Central memory CD4-positive, alpha-beta T cell (primary cell): ENCODE measurements at places on chromosomes 7 and 10.
A peak's percentile ranks its signal among the peaks of the same experiment; 100 is the strongest.

- no peak for DNase-seq
Observed at GRCh38 chr10:11663763-11664555, 52.5 kb upstream of the USP6NL start.

- no peak for DNase-seq
Observed at GRCh38 chr10:47397256-47397655, 13.2 kb upstream of the ZNF488 start.

GRCh38 chr7:18927134-18927533 is 190.3 kb downstream of the TWIST1 start:
- no peak for DNase-seq

DNA sequence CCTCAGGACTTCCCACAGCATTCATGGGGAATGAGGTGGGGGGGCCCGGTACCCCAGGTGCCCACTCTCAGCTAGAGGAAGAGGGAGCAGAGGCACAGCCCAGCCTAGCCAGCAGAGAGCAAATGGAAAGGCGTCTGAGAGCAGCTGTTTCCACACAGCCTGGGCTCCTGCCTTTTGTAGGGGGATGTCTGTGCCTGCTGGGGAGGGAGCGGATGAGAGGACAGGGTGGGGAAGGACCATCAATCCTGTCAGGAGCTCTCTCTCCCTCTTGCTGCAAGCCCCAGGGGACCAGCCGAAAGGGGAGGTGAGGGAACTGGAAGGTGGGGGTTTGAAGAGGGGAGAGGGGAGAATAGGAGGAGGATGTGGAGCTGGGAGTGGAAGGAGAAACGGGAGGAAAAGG is at the start of gene PKD2L1:
Gene PKD2L1, minus strand, starts transcription at position 150 of the 400 bp plus-strand sequence. Its CDS starts 125 bp downstream, at position 25.
- DNase-seq, result no peak

- no peak for DNase-seq
Observed at GRCh38 chr10:132229834-132230556, 43.2 kb downstream of the DPYSL4 start.

DNA sequence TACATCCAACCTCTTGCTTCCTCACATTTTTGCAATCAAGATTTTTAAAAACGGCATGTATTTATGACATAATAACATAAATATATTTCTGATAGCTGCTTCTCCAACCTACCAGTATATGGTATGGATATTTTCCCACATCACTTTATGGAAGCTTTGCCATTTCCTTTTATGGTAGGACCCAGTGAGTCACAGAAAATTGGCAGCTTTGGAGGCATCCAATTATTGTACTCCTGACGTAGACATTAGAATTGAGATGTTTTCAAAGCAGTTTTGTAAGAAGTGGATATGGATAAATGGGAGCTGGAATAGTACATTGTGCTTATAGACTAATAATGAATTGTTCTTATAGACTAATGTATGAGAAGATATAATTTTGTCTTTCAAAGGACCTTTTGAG is 23.8 kb upstream of the BICC1 start:
- DNase-seq, result no peak

- no peak for DNase-seq
Observed at GRCh38 chr7:149295481-149295850, 33.5 kb downstream of the ZNF783 start.

DNA sequence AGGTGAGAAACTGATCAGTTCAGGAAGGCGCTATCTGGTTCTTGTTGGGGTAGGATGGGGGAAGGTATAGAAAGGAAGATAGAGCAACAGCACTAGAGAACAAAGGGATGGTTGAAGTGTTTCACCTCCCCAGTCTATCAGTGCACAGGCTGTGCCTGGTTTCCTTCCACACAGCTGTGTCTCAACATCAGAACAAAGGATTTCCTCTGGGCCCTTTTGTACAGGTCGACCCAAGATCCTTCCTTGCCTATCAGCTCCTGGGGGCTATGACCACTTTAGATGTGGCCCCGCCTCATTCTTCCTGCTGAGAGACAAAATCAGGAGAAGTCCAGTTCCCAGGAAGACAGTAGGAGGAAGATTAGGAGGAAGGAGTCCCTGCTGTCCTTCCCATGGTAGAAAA is 65.6 kb downstream of the NAMPT start:
- no peak for DNase-seq

DNA sequence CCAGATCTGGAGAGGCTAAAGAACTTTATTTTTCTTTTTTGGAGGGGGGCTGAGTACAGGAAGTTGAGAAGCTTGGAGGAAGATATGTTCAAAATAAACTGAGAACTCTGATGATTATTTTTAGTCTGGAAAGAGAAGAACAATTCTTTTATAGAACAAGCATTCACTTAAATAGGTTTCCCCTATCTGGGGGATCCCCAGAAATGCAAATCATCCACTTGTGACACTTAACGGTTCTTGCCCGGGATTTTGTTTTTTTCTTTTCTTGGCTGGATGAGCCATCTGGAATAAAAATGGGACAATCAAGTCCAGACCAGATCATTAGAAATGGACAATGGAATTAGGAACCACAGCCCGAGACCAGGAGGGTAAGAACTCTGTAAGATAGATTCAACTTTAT is 95.9 kb upstream of the EGR2 start:
- DNase-seq, result no peak

GRCh38 chr7:50564640-50565558 is at the start of gene DDC:
Gene DDC (minus strand): TSS chr7:50565405. CDS start chr7:50544085, 21,320 bp downstream.
- no peak for DNase-seq

- DNase-seq, result no peak
Observed at GRCh38 chr7:149180722-149181449, 14.5 kb upstream of the ZNF282 start.

DNA sequence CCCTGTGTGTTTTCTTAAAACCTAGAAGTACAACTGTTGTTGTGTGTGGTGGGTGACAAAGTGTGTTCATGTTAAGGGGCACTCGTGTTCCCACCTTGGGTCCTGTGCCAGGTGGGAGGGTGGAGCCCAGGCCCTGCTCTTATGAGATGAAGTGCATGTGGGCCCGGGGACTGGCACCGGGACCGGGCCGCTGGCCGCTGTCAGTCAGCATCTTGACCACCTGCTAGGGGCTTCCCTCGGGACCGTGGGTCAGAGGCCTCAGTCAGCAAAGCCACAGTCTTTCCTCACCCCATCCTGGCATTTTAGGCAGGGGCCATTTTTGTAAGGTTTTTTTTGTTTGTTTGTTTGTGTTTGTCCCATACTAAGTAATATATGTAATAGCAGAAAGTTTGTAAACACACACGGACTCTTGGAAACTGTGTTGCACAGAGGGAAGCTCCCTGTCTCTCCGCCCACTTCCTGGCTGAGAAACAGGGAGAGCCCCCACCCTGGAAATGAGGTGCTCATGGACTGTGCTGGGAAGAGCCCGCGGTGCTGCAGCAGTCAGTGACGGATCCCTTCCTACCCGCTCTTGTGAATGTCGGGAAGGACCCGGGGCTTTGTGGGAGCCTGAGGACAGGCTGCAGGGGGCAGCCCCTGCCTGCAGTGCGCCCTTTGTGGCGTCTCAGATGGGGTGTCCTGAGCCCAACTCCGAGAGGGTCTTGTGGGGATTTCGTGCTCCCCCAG is 13.4 kb downstream of the AGAP3 start:
- no peak for DNase-seq

DNA sequence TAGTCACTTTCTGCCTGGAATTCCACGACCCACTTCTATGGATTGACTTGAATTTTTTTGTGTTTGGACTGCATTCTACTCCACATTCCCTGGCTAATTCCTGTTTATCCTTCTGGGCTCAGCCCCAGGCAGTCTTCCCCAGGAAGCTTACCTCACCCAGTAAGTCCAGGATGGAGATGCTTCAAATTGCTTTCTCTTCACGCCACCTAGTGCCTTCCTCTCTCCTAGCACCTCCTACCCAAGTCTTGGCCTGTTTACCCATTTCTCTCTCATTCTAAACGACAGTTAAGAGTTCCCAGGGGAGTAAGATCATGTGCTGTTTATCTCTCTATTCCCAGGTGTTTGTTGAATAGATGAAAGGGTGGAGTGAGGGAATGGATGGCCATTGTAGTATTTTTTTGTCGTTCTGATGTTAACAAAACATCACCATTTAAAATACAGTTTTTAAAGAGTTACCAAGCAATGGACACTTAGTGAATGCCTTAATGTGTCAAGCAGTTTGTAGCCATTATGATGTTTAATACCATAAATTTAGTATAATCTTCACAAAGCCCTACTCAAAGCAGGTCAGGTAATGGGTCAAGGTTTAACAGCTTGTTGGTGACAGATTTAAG is 45.5 kb upstream of the TARP start:
- DNase-seq, result no peak

- no peak for DNase-seq
Observed at GRCh38 chr7:108604307-108605077, 34.8 kb downstream of the DNAJB9 start.

DNA sequence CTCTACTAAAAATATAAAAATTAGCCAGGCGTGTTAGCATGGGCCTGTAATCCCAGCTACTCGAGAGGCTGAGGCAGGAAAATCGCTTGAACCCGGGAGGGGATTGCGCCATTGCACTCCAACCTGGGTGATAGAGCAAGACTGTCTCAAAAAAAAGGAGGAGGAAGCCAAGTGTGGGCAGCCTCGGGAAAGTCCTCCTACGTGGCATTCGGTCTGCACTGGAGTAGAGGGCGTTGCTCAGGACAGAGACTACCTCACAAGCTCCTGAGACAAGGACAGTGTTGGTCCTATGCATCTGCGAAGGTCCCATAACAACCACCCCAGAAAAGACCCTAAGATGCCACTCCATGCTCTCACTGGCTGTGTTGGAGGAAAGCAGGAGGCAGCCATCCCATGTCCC is 10.0 kb upstream of the SERPINE1 start:
- DNase-seq, result no peak

GRCh38 chr7:13800694-13801448 is 188.6 kb downstream of the ETV1 start:
- no peak for DNase-seq

GRCh38 chr10:124003070-124003419 is 90.4 kb downstream of the CHST15 start:
- DNase-seq, result no peak

GRCh38 chr10:130202984-130203621 is 66.9 kb downstream of the GLRX3 start:
- DNase-seq, result no peak

DNA sequence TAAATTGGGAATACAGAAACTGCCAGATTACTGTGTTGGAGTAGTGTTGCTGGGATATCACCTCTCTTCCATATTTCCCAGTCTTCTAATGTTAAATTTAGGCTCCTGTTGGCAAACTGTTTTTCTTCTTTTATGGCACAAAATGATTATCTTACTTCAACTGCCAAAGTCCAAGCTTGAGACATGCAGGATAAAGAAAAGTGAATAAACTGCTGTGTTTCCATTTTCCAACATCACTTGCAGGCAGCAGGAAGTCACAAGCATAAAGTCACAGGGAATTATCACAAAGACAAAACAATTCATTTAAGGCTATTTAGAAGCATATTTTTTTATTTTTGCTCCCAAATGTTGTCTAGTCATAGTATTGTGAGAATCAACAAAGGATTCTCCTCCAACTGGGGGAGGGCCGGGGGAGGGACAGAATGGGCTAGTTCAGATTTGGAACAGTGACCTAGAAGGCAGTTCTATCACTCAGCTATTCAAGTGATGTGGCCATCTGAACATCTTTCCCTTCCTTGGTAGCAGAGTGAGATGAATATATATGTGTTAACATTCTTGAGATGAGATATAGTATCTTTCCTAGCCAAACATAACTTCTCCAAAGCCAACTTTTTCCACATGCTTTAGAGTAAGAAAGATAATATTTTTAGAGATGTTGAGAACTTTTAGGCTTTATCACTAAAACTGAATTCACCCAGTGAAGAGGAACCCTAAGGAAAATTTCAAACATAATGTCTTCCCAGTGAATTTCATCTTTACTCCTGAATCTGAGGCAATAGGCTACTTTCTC is 364.7 kb downstream of the CTNNA3 start:
- no peak for DNase-seq

- no peak for DNase-seq
Observed at GRCh38 chr10:111830359-111830758, 353.2 kb downstream of the GPAM start.

DNA sequence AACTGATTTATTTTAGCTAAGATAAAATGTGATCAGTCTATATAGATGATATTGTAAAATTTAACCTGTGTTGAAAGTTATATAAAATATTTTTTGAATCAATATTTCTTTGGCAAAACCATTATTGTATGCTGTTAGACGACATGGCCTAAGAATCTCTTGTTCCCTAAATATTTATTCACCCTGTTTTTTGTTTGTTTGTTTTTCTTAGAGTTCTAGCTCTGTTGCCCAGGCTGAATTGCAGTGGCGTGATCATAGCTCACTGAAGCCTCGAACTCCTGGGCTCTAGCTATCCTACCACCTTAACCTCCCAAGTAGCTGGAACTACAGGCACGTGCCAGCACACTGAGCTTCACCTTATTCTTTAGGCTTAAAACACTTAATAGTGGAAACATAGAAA is 410.7 kb downstream of the ARL4A start:
- DNase-seq, result no peak

DNA sequence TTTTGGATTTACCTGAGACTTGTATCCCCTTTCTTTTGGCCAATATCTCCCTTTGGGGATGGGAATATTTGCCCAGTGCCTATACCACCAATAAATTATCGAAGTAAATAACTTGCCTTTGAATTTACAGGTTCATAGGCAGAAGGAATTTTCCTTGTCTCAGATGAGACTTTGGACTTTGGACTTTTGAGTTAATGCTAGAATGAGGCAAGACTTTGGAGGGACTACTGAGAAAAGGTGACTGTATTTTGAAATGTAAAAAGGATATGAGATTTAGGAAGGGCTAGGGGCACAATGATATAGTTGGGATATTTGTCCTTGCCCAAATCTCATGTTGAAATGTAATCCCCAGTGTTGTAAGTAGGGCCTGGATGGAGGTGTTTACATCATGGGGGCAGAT is 384.5 kb upstream of the GHITM start:
- no peak for DNase-seq

DNA sequence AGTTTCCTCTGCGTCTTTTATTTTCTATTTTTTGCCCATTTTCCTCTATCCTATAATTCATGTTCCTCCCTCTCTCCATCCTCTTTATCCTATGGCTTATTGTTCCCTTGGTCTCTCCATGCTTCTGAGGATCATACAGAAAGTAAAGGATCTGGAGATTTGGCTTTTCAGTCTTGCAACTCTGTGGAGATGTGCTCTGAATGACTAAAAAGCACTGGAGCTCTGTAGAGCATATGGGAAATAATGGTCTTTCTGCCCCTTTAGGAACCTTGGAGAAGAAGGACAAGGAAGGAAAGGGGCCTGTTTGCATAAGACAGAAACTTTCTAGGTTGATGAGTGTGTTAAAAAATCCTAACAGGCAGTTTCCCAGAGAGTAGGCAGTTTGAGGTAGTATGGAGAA is 120.1 kb downstream of the PHTF2 start:
- DNase-seq, result no peak

DNA sequence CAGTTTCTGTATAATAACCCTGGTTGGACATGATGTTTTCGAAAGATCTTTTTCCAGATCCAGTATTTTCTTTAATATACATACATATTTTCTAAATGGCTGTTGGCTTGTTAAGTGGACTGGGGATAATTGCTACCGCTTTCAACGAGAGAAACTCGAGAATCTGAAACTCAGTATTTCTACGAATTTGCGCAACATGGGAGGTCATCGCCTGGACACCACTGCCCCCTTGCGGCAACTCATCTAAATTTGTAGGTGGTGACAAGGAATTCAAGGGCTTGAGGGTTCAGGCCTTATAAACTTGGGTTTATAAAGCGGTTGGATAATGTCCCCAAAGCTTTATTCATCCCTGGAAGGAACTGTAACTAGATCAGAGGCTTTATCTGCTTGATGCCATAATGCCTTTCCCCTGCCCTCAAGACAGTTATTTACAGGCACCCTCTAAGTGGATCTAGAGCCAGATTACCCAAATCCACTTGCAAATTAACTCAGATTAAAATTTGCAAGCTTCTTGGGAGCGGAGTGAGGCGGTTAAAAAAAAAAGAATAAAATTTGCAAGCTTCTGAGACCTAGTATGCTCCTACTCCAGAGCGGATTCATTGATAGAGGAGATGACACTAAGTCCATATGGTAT is 21.3 kb upstream of the KCNK18 start:
- peak; percentile 62 for DNase-seq
